Stimulated activated CD8-positive, alpha-beta memory T cell treated with anti-CD3 and anti-CD28 coated beads, Interleukin-2, amount 100 ng/mL, for 48 hours (primary cell): ENCODE measurements at places on chromosomes 13 and 19.
A peak's percentile ranks its signal among the peaks of the same experiment; 100 is the strongest.

DNA sequence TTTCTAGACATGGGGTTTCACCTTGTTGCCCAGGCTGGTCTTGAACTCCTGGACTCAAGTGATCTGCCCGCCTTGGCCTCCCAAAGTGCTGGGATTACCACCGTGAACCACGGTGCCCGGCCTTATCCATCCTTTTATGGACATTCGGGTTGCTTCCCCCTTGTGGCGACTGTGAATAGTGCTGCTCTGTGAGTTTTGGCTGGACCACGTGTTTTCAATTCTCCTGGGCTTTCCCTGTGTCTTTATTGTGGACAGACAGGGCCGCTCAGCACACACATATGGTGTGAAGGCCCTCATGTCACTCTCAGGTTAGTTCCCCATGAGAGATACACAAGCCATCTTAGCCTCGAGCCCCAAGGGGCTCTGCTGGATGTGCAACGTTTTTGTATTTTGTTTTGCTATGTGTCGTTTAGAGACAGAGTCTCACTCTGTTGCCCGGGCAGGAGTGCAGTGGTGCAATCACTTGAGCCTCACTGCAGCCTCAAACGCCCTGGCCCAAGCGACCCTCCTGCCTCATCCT is 40.5 kb downstream of the MAU2 start:
- DNase-seq = peak; percentile 55

DNA sequence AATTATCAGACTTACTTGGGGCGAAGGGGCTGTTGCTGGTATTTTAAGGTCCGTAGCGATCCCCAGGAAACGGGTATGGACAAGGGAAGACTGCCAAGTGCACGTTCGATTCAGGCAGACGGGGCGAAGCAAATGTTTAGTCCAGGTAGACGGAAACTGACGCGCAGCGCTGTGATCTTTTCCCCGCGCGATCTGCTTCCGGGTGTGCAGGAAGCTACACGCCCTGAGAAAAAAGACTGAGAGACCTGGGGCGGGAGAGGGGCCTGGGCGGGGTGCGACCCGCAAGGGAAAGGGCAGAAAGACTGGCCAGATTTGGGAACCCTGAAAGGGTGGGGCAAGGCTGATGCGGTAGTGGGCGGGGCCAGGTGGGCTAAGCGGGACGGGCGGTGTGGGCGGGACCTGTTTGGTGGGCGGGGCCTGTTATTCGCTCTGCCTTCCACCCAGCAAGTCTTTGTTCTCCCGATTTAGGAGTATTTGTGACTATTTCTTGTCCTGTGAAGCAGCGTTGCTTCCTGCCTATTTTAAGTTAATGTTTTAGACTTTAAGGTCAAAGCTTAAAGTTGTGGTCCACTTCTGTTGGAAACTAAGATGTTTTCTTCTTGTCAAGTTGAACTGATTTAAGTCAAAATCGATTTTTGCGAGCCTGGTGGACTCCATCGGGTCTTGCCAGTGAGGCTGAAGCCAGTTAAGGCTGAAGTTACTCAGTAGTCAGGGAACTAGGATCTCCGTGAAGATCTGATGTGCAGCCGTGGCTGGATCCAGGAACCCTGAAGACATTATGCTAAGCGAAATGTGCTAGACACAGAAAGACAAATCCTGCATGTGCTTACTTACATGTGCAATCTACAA is at the start of gene ZNF836:
Gene ZNF836, minus strand, starts transcription at position 301 of the 849 bp plus-strand sequence. CDS start 3,549 bp downstream, outside the sequence.
- peak; percentile 80 for DNase-seq

DNA sequence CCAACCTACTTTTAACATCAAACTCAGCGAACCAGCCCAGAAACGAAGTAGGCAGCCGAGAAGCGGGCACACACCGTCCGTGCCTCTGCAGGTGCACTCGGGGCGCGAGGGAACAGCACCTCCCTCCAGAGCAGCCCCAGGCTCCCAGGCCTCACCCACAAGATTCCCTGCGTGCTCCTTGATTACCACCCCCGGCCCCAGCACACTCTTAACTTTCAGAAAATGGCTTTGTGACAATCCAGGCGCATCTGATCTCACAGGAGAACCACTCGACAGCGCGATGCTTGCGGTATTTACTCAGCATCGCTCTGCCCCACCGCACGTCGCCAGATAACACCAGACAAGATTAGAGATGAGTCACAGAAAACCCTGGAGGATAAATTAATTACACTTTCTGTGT is 134.9 kb upstream of the SPACA7 start:
- no peak for DNase-seq

GRCh38 chr19:2546128-2547032 is 70.5 kb downstream of the GADD45B start:
- no peak for DNase-seq

DNA sequence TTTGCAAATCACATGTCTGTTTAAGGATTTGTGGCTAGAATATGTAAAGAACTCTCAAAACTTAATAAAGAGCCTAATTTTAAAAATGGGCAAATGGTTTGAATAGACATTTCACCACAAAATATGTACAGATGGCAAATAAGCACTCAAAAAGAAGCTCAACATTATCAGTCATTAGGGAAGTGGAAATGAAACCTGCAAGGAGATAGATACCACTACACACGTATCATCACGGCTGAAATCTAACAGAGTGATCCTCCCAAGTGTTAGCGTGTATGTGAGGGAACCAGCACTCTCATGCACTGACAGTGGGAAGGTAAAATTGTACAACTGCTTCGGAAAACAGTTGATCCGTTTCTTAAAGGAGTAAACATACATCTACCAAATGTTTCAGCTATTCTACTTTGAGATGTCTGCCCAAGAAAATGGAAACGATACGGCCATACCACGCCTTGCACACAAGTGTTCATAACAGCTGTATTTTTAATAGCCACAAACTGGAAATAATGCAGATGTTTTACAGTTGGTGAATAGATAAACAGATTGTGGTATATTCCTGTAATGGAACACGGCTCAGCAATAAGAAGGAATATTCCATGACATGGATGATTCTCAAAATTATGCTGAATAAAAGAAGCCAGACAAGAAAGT is 14.5 kb downstream of the ARHGEF7 start:
- no peak for DNase-seq

GRCh38 chr13:100825557-100825956 is 151.0 kb upstream of the TMTC4 start:
- no peak for DNase-seq

GRCh38 chr13:98845742-98846141 is 93.3 kb upstream of the SLC15A1 start:
- no peak for DNase-seq

DNA sequence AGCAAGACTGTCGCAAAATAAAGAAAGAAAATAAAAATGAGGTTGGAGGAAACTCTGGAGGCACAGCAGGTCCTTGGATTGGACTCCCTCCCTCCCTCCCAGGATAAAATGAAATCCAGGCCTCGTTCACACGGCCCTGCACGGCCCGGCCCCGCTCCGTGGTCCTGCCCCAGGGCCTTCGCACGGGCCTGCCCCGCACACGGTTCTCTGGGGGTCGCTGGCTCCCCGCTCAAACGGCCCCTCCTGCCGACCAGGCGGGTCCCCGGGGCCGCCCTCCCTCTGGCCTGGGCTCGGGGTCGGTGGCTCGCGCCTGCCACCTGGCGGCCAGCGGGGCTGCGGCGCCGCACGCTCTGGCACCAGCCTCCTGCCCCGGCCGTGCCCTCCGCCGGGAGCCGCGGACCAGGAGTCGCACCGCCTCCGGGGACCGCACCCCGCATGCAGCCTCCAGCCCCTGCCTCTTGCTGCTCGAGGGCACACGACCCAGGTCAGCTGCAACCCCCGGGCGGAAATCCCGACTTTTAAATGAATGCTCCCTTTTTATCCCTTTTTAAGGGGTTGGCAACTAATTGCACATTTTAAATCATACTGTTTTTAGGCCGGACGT is 1.5 kb upstream of the WDR18 start:
- peak; percentile 70 for DNase-seq

DNA sequence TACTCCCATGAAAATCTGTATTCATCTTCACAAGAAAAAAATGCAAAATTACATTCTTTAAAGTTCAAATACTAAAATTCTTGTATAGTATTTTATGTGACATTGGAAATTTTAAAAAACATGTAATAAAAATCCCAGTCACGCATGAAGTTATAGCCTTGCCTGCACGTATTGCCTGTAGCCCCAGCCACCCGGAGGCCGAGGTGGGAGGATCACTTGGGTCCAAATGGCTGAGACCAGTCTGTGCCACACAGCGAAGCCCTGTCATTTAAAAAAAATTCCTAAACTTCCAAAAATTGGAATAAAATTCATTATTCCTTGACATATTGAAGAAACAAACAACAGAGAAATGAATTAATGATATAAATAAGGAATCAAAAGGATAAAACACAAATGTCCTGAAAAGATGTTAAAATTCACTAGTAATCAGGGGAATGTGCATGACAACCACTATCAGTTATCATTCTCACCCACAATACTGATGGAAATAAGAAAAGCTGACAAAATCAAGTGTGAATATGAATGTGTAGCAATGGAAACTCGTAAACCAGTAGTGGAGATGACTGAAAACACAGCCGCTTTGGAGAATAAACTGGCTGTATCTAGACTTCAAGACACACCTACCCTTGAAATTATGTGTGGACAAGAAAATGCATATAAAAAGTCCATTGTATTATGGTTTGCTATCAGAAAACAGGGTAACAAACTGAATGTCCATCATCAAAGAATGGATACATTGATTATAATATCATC is 7.5 kb downstream of the CARD8 start:
- no peak for DNase-seq

- no peak for DNase-seq
Observed at GRCh38 chr13:111315347-111315995, 5.0 kb upstream of the TEX29 start.

DNA sequence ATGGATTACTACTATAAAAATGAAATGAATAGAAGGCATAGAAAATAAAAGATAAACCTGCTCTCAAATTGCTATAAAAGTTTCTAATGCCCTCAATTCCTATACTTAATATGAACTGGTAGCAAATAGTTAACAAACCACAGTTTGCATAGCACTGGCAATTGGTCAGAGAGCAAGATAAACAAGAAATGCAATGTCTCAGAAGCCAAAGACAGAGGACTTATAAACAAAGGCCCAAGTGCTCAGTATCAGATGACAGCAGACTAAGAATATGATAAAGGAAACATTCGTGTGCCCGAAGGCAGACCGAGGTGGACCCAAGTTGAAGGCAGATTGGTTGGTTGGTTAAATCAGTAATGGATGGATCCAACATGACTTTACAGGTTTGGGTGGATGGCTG is 50.6 kb downstream of the IPO5 start:
- DNase-seq = no peak

DNA sequence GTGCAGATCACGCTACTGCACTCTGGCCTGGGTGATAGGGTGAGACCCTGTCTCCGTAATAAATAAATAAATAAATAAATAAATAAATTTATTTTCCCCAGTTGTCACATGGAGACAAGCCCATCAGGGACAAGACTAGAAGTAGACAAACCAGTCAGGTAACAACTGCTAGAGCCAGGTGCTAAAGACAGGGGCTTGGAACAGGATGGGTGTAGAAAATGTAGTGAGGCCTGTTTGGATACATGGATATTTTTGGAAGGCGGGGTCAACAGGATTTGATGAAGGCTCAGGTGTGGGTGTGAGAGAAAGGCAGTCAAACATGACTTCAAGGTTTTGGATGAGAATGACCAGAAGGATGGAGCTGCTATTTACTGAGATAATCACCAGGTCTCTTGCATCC is 27.7 kb upstream of the TPM4 start:
- no peak for DNase-seq

DNA sequence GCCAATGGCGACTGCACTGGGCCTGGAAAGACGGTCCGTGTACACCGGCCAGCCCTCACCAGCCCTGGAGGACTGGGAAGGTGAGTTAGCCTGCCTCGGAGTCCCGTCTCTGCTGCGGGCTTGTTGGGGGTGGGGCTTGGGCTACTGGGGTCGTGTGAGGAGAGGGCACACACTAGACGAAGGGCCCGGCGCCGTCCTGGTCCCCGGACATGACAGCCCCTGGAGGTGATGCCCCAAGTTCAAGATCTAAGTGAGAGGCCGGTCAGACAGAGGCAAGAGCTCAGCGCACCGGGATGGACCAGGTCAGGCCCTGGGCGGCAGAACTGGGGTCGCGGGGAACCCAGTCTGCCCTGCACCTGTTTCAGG is 1.6 kb downstream of the CILP2 start:
- DNase-seq = no peak

DNA sequence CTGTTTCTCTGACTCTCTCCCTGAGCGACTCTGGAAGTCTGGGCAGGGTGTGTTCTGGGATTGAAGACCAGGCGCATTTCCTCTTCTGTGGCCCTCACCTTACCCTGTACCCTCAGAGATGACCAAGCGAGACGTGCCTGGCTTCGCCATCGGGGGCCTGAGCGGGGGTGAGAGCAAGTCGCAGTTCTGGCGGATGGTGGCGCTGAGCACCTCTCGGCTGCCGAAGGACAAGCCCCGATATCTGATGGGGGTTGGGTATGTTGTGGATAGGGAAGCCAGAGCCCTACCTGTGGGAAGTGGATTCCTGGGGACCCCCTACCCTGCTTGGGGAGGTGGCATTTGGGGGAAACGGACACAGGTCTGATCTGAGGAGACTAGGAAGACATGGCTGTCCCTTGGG is 5.8 kb upstream of the DNM2 start:
- no peak for DNase-seq

GRCh38 chr19:58181902-58182576 is 822 bp upstream of the ZNF274 start:
- DNase-seq = peak; percentile 28

- no peak for DNase-seq
Observed at GRCh38 chr19:41566001-41566400, 10.0 kb upstream of the CEACAM21 start.

- no peak for DNase-seq
Observed at GRCh38 chr13:99258210-99258860, at the start of gene GPR18. TSS of gene GPR18 (minus strand) at chr13:99258379. CDS start at chr13:99255872, 2,507 bp downstream.

DNA sequence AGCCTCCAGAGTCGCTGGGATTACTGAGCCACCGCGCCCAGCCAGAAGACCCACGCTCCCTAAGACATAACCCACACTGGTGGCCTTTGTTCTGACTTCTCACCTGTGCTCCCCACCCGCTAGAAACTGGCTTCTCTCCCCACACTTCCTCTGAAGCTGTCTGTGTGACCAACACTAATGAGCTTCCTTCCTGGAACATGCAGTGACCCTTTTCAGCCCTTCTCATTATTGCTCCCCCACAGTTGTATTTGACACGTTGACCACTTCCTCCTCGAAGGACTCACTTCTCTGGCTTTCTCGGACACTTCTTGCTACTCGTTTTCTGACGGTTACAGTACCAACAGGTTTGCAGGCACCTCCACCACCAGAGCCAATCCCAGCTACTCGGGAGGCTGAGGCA is 10.9 kb downstream of the NCR1 start:
- DNase-seq = no peak

DNA sequence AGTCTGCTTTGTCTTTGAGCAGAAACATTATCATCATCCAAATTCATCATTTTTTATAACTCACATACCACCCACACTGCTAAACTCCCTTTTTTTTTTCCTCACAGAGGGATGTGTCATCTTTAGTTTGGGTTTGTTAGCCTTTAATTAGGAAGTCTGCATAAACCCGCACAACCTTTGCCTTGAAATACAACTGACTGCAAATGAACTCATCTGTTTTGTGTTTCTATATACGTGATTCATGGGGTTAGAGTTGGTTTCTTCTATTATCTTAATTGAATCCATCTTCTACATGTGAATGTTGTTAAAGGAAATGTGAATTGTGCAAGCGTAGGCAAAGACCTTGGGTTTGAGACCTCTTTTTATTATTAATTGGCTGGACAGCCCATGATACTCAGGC is 102.7 kb downstream of the SLAIN1 start:
- DNase-seq = no peak

GRCh38 chr13:42360046-42360574 is 88.2 kb downstream of the AKAP11 start:
- no peak for DNase-seq

- no peak for DNase-seq
Observed at GRCh38 chr19:4049432-4049831, 17.3 kb downstream of the ZBTB7A start.
